ENCODE measurements at places on chromosomes 2 and 18.

- DNase-seq: no peak
Observed at GRCh38 chr2:139077099-139077737, 297.0 kb upstream of the NXPH2 start.

DNA sequence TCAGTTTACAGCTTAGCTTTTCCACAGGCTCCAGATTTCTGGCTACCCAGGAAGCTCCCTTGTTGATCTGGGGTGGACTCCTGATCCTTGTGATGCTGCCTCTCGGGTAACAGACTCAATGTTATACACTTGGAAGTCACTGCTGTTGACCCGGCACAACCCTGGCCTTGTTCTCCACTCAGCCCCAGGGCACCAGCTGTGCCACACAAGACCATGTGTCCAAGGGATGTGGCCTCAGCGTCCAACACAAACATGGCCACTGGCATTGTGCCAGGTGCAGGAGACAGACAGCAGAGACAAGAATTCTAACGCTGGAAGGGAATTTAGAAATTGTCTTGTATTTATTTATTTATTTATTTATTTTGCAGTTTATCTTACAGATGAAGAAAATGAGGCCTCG is 39.0 kb upstream of the PPP4R1 start:
- no peak for DNase-seq

- DNase-seq: peak; percentile 20
Observed at GRCh38 chr2:175203621-175204496, 22.3 kb upstream of the ATP5MC3 start.

GRCh38 chr18:7597500-7597899 is 30.4 kb downstream of the PTPRM start:
- no peak for DNase-seq

DNA sequence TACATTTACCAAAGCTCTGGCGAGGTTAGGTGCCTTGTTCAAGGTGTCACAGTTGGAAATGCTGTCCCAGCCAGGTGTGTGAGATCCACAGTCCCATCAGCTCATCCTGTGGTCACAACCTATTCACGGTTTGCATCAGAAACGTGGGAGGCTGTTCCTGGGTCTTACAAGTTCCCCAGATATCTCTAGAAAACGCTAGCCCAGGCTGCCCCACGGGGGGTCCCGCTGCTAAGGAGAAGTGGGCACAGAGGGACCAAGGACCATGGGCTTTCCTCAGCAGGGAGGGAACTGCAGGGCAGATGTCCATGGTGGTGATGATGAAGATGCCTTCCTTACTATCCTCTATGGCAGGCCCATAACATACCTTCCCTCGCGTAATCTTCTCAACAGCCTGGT is 649 bp downstream of the FECH start:
- DNase-seq: no peak

DNA sequence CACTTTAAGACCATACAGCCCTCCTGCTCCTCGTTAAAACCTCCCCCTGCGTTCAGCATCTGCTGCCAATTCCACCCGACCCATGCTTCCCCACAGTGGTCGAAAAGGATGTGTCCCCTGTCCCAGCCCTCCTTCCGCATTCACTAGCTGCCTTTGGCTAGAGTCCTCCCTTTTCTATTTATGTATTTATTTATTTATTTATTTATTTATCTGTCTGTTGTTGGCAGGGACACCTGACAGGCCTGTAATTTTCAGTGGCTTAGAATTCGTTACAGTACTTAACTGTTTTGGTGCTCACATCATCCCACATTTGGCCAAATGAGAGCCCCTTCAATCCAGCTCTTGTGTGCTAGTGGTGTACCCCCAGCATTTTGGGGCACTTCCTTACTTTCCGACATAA is 50.8 kb downstream of the GNAL start:
- no peak for DNase-seq

- DNase-seq: peak; percentile 22
Observed at GRCh38 chr2:75403991-75404428, 156.7 kb downstream of the EVA1A start.

DNA sequence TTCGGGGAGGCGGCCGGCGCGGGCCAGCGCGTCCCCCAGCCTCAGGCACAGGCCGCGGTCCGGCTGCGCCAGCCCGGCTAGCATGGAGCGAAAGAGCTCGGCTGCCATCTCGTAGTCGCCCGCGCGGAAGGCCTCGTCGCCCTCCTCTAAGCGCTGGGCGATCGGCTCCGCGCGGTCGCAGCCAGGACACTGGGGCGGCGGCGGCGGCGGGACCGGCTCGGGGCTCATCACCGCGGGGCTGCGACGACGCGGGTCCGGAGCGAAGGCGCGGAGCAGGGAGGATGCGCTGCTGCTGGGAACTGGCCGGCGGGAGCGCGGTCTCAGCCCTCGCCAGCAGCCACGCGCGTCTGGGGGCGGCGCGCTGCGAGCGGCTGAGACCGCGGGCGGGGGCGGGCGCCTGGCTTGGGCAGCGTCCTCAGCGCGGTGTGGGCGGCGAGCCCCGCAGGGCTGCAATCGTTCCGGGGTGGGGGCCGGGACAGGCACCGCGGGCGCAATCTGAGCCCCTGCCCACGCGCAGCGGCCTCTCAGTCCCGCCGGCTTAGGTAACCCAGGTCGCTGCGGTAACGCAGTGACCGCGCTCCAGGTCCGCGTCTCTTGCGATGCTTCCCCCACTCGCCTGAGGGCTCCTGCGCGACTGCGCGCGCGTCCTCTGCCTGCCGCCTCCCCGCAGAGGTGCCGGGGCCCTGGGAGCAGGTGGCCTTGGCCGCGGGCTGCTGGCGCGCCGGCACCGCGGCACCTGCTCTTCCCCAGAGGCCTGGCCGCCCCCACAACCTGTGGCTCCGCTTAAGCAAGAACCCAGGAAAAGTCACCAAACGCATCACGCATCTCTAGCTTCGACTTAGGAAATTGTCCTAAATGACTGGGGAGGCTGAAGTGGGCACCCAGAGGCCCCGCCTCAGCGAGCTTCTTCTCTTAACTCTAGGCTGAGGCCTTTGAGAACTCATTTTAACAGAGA is at the start of gene LONRF2:
LONRF2 (minus strand) TSS at position 636 of the 955 bp plus-strand sequence; CDS start at position 228, 408 bp downstream.
- DNase-seq: peak; percentile 12

DNA sequence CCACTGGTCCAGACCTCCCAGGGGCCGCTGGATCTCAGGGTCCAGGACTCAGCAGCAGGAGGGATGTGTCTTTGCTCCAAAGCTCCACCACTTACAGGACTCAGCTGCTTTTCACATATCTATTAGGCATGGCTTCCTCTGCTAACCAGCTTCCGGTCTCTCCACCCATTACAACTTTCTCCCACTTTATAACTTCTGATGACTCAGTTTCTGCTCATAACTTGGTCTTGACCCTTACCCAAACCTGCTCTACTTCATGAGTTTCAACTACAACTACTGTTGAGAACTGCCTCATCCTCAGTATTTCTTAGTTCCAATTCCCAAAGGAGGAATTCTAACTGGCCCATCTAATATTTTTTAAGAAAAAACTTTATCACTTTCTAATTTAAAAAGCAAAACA is 17.2 kb downstream of the SULT1C2 start:
- DNase-seq: no peak

Data from naive B cell (primary cell).